ENCODE measurements at places on chromosomes 5 and 9.

GRCh38 chr5:73706963-73707362, 81.0 kb downstream of the ARHGEF28 start:
- no peak for DNase-seq

- no peak for DNase-seq
Measured at GRCh38 chr9:115764645-115765044, 388.9 kb upstream of the PAPPA start.

DNA sequence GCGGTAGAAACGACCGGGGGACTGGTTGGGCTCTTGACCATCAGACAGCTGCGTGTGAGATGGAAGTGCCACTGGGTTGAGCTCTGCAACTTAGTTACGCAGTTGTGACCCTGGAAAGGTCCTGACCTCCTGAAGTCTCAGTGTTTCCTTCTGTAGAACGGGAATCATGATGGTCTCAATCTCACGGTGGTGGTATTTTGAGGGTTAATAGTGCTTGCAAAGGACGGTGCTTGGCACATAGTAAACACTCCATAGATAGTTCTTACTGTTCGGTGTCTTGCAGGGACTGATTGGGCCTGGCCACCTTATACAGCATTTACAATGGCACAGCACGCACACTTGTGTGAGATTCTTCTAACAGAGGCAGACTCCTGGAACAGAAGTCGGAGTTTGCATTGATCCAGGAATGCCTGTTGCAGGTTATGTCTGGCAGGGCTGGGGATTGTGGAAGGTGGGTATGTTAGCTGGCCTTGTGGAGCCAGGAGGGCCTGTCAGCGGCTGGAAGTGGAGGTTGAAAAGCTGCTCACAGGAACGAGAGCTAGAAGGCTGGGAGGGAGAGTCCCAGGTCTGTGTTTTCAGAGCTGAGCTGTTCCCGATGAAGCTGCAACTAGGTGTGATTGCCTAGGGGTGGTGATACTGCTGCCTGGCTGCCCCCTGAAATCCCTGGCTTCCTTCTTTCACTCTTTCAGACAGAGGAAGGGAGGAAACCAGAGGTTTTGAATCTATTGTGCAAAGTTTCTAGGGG, 962 bp upstream of the TXN start:
- DNase-seq, result no peak

DNA sequence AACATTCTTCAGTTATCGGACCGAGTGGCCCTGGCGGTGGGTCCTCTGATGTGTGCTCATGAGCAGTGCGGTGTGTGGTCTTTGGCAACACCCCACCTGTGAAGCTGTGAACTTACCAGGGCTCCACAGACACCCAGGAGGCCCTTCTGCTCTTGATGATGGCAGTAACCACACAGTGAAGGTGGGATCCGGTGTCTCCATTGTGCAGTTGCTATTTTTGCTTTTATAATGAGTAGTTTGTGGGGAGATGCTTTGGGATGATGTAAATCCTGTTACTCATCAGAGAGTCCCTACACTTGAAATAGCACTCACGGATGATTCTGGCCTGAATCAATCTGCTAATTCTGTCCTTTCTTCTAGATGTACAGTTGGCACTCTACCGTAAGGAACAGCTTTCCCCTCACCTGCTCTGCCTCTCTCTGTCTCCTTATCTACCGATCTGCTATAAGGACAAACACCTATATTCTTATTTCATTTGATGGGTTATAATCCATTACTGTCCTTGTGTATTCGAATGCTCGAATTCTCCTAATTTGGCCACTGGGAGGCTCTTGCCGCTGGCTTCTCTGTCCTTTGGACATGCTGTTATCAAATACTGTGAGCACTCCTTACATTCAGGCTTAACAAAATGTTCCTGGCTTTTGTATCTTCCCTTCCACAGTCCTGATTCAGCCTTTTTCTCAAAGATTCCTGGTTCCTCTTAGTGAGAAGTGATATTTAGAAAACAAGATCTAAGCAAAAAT, 20.2 kb downstream of the ATPSCKMT start:
- DNase-seq, result no peak

- DNase-seq, result peak; percentile 10
Measured at GRCh38 chr5:57779383-57780223, 297.0 kb upstream of the ACTBL2 start.

GRCh38 chr5:88550736-88551135, 282.1 kb upstream of the TMEM161B start:
- DNase-seq, result no peak

GRCh38 chr5:27830546-27830945, 792.2 kb upstream of the CDH9 start:
- no peak for DNase-seq

DNA sequence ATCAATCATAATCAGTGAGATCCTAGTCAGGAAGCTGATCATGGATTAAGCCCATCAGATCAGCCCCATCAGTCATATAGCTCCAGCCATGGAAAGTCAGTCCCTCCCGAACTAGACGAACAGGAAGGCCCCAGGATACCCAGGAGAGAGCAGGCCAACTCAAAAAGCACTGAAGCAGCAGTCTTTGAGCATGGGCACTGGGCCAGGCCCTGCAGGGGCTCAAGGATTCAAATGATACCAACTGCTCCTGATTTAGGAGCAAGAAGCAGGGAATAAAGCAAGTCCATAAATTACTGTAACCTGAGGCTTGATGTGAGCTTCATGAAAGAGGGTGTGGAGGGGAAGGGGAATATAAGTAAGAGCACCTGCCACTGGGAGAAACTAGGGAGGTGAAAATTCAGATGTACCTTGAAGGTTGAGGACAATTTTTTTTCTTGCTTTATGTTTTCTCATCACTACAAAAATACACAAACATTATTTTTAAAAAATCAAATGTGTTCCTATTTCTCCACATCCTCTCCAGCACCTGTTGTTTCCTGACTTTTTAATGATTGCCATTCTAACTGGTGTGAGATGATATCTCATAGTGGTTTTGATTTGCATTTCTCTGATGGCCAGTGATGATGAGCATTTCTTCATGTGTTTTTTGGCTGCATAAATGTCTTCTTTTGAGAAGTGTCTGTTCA, 115.2 kb downstream of the SIL1 start:
- DNase-seq, result no peak

- DNase-seq, result no peak
Measured at GRCh38 chr5:88671106-88671504, 211.9 kb downstream of the MEF2C start.

DNA sequence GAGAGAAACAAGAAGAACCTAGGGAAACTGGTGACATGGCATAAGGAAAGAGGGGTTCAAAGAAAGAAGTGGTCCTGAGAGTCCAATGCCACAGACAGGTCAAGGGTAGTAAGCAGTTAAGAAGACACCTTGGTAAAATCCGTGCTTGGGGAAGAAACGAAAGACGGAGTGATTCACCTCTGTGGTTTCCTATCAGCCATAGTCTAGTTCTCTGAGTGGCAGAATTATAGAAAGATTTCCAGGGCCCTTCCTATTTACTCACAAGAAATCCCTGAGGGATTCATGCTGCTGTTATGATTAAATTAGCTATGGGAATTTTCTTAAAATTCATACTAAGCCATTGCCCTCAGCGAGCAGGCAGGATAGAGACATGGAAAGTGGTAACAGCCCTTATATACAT, 31.7 kb downstream of the IL33 start:
- DNase-seq, result no peak

DNA sequence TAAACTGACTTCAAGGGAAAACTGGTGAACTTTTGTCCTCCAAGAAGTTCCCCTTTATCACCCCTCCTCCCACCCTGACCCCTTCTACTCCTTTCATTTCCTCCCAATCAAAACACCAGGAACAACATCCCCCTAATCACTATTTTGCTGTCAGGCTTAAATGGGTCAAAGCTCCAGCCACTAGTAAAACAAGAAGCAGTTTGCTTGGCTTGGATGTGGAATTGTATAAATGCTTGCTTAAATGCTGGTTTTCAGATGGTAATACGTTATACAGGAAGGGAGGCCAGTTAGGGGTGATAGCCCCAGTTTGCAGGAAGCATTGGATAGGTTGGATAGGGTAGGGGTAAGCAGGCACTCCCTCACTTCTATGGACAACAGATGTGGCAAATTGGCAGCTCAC, 473.6 kb downstream of the AGTPBP1 start:
- DNase-seq, result no peak

- no peak for DNase-seq
Measured at GRCh38 chr9:21616082-21616778, 134.1 kb upstream of the IFNE start.

DNA sequence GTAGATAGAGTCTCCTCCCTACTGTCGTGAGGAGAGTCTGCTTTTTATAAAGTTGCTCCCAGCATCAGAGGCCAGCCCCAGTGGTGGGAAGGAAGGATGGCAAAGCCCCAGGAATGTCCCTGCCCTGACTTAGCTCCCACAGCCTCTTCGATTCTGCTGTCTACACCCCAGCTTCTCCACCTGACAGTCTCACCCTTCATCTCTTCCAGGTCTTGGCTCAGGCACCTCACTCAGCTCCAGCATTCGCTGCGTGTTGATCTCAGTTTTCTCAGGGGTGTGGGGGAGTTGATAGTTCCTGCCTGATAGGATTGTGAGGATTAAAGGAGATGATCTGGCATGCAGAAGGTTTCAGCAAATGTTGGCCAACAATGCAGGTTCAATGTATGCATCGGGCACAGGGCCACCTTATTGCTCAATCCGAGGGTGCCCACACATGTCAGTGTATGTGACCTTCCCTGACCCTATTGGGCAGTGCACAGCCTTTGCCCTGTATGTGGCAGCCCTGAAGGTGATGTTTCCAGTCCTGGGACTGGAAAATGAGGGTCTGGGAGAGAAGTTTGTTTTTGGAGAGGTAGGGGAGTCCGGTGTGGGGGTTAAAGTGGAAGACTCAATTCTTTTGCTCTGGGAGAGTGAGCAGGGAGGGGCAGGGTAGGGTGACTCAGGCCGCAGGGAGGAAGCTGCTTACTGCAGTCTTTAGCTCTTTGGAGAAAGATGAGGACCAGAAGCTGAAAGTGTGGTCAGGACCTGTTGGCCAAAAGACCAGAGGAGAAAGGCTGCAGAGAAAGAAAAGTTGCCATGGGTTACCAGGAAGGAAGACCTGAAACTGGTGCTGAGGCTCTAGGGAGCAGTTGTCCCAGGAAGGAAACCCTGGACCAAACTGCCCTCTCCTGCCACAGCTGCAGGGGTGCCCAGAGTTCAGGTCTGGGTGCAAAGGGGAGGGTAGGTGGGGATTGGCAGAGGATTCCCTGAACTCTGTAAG, 153.2 kb downstream of the MACROH2A1 start:
- peak; percentile 79 for DNase-seq

GRCh38 chr5:116953251-116953930, 378.8 kb upstream of the SEMA6A start:
- no peak for DNase-seq

Data from CD14-positive monocyte (primary cell).